ENCODE measurements at places on chromosomes 3 and 15.
A peak's percentile ranks its signal among the peaks of the same experiment; 100 is the strongest.

DNA sequence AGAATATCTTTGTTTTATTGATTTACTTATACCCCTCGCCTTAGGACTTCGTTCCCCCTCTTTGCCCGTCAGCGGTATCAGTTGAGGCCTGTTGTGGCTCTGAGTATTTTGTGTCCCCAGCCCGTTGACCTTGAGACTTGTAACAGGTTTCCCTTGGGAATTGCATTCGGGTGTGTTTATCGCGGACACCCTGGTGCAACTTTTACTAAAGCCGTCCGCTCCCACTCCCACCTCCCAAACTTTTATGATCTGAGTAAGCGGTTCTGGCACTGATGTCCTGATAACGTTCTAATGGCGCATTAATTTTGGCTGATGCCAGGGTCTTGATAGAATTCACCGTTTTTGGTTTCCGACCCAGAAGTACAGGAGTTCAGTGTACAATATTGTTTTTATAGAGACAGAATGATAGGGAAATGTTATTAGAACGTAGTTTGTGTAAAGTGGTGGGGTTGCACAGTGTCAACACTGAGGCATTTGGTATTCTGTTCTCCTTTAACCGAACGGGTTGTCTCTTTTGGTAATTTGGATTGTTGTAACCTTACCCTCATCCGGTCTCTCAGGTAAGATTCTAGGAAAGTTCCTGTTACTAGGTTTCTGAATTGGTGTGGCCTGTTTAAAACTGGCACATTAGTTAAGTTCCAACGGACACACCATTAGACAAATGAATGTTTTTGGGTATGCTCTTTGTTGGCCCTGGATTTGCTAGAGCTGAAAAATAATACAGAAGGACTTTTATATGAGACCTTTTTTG is 47.8 kb downstream of the OIP5 start:
- peak; percentile 58 for DNase-seq

- DNase-seq: peak; percentile 89
Measured at GRCh38 chr3:69806735-69807438, 67.6 kb downstream of the MITF start.

GRCh38 chr15:43776718-43777266 is at the start of gene ELL3:
Gene ELL3, minus strand, starts transcription at chr15:43776966. Its CDS starts 65 bp downstream, at chr15:43776901.
- DNase-seq: peak; percentile 74

DNA sequence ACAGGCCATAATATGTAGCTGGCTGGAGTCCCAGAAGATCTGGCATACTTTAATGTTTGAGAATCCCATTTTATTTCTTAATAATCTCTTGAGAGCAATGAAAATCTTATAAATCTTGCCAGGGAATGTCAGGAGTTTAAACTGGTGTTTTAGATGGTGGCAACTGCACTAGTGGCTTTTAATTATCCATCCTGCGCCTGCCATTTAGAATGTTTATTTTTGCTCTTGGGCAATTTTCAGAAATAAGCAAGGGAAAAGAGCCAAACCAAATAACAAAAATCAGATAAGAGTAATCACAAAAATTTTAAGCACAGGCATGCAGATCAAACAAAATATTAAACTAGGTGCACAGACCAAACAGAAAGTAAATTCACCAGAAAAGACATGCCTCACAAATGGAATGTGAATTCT is 41.9 kb upstream of the UBP1 start:
- peak; percentile 40 for DNase-seq

DNA sequence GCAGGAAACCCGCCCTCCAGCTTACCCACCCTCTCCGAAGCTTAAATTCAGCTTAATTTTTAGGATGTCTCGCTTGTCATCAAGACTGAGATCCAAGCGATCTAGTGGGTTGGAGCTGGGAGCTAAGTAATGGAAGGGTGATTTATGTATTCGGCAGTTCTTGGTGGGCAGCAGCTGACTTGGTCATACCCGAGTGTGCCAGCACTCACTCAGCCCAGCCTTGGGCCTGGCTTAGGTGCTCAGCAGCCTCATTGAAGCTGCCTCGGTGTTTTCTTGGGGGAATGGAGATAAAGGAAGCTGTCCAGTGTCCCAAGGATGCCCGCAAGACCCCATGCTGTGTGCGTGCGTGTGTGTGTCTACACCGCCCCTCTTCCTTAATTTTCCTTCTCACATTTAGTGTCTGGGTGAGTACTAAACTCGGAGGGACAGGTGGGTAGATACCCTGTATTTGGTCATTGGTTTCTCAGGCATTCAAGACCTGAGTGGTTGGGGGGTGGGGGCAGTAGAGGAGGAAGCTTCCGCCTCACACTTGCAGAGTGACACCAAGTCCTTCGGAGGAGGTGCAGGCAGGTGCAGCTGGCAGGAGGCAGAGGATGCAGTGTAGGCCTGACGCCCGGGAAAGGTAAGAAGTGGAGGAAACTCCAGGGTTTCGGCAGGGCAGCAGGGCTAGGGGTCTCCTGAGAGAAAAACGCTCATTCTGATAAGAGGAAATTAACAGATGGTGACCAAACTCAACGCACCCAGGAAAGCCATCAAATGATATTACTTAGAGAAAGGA is 92.8 kb downstream of the PCSK6 start:
- DNase-seq: no peak

DNA sequence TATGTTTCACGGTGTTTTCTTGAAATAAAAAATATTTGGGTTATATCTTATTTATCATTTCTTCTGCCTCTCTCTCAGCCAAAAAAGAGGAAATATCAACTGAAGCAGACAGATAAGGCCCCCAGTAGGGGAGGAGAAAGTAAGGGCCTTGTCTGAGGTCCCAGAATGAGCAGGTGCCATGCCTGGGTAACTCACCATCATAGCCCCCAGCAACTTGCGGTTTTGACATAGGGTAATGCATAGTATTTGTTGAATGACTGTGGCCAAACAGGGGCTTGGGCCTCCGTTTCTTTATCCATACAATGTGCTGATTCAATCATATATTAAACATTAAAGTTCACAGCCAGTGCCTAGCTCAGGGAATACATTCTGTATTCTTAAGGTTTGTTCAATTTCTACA is 119.6 kb downstream of the ABI3BP start:
- DNase-seq: no peak

GRCh38 chr3:127990051-127990450 is 62.2 kb upstream of the SEC61A1 start:
- DNase-seq: no peak

- DNase-seq: no peak
Measured at GRCh38 chr3:62815981-62816380, 59.2 kb downstream of the CADPS start.

DNA sequence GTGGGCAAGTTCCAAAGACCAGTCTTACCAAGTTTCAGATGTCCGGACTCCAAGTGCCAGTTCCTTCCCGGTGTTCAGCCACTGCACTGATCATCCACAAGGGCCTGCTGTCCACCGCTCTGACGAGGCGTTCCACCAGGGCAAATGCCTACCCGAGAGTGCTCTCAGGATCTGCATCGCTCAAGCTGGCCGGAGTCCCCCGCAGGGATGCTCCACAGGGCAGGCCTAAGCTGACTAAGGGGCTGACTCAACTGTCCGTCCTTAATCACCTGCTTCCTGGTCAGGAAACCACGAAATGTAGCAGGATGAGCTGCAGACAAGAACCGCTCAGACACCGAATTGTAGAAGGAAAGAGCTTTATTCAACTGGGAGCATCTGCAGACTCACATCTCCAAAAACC is 341.6 kb downstream of the KCNH8 start:
- DNase-seq: no peak

- DNase-seq: no peak
Measured at GRCh38 chr15:59307165-59307537, 65.5 kb downstream of the MYO1E start.
